ENCODE measurements at places on chromosomes 1 and 21.

DNA sequence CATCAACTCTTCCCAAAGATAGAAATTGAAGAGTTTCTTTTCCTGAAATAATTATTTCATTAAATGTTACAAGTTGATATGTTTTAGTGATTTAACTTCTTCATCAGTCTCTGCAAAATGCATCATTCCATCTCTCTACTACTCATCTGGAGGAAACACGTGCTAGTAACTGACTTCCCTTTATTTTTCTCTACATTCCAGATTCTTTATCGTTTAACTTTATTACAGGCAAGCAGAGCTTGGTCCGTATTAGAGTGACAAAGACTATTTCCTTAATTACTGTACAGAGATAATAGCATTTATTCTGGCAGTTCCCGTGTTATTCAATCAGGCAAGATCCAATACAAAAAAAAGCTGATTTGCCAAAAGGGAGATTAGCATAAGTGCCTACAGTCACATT, 88.6 kb downstream of the TM2D1 start:
- no peak for DNase-seq

DNA sequence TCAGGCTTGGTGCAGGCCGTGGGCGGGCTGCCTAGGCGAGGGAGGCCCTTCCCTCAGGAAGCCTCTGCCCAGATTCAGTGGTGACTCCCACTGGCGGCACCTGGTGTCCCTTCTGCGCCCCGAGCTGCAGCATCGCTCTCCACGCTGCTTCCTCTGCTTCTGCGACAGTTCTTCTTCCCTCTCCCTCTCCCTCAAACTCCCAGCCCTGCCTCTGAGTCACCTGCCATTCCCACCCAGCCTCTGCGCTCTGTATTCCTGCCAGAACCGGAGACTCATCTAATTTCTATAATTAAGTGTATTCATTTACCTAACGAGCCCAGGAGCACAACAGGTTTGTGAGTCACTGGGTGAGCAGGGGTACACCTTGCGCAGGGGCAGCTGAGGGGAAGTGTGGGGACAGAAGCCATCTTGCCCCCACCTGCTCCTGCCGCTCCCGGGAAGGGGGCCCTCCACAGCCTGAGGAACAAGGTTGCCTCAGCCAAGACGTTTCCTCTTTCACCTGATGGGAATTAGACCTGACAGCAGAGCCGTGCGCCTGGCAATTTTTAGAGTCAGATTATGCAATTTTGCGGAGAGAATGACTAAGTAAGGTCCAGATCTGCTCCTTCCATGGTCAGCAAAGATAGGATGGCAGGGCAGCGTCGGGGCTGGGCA, 19.4 kb downstream of the KCNC4 start:
- DNase-seq, result no peak

DNA sequence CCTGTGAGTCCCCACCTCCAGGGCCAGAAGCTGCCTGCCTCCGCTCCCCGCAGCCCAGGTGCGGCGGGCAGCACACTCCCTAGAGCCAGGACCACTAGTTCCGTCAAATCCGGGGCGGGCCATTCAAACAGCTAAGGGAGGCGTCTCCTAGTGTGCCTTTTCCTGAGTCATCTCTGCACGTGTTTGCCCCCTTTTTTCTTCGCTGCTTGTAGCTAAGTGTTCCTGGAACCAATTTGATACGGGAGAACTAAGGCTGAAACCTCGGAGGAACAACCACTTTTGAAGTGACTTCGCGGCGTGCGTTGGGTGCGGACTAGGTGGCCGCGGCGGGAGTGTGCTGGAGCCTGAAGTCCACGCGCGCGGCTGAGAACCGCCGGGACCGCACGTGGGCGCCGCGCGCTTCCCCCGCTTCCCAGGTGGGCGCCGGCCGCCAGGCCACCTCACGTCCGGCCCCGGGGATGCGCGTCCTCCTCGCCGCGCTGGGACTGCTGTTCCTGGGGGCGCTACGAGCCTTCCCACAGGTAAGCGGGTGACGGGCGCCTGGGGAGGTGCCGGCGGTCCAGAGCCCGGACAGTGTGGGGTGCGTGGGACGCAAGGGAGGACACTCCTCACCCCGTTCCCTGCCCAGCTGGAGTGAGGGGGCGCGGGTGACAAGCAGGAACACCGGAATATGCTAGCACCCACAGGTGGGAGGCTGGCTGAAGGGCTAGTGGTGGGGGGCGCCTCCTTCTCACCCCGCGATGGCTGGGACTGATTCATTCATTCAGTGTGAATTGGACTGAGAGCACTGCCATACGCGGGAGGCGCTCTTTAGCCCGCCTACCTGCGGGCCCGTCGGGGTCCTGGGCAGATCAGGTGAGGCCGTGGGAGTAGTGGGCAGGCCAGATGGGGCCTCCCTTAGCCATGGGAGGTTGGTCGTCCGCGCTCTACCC, at the start of gene TNFRSF8:
Gene TNFRSF8, plus strand, starts transcription at position 163 of the 932 bp plus-strand sequence. Its CDS starts 296 bp downstream, at position 459.
- DNase-seq, result no peak

DNA sequence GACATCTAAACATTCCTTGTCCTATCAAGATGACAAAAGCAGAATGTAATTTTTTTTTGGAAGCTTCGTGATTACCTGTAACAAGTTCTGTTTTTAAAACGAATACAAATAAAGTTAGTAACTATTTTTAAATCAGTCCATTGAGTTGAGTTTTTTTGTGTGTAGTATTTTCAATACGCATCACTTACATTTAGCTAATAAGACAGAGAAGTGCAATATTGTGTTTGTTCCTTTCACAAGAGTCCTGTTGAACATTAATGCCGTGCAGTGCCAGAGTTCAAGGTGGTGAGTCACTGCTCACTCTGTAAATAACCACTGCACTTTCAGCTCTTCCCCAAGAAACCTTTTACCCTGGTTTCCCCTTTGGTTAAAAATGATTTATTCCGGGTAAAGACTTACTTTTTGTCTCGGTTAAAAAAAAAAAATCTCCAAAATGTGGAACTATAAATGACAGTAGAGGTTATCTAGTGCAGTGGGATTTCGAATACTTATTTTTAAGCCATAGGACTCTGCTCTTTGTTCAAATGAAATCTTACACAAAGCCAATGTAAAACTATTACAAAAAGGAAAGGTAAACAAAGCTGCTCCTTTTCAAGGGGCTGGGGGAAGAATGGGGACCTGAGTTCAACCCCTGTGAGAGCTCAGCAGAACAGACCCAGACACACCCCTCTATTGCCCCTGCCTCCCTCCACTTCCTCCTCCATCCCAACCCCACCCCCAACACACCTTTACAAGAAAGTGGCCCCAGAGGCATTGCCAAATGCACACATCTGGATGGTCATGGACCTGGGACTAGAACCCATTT, 14.8 kb upstream of the NCMAP start:
- DNase-seq, result no peak

GRCh38 chr1:2941040-2941439, 80.2 kb upstream of the ACTRT2 start:
- no peak for DNase-seq

- no peak for DNase-seq
Measured at GRCh38 chr1:174789399-174789798, 210.3 kb upstream of the CACYBP start.

DNA sequence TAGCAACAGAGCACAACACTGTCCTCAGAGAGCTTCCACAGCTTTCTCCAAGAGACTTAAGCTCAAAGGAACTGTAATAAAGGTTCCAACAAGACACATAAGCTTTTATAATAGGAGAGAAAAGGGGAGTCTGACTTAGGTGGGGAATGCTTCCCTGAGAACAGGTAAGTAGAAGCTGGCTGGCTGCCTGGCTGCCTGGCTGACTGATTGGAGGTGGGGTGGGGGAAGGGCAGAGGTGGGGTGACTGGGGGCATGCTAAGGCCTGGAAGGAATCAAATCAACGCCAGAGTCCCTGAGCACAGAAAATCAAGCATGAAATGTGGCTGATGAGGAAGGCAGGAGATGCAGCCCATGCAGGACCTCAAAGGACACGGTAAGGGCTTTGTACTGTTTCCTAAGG, 45.8 kb downstream of the DMAP1 start:
- DNase-seq, result no peak

DNA sequence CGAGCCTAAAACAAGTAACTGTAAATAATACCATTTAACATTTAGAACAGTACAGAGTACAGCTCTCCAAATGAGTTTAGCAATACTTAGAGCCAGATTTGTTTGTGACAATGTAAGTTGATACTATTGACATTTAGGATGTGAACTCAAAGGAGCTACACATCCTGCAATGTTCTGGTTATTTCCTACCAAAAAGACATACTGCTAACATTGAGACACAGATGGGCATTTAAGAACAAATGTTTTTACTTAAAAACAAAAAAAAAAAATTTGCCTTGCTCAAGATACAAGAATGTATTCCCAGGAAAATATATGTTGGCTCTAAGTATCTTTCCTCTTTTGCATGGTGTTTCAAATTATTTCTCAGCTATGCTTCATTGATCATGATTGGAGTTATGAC, 1464.8 kb upstream of the PRMT6 start:
- DNase-seq, result peak; percentile 12

GRCh38 chr1:86068271-86068721, 88.3 kb downstream of the COL24A1 start:
- DNase-seq, result no peak

DNA sequence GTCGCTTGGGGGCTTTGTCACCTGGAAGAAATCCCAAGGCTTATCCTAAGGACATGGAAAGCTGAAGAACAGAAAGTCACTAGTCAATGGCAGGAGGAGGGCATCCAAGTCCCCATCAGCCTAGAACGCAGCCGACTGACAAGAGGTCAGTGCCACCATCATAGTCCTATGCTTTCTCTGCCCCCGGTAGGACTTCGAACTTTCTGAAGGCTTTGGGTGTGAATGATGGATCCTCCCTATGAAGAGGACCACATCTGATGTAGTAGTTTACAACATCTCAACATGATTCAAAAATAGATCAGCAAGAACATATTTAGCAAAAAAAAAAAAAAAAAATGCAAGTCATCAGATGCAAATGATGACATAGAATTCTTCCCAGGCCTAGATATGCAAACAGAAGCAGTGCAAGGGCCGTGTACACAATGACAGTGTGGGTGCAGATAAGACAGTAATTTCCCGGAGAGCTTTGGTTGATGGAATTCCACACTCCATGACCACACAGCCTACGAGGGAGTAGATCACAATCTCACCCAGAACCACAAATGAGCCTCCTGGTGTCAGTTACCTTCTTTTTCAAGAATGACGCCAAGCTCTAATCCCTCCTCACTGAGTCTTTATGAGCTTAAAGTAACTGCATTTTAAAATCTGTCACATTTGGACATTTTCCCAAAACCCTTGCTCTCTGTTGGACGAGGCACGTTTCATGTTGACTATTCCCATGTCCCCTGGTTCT, 88.2 kb downstream of the PSMG1 start:
- no peak for DNase-seq

DNA sequence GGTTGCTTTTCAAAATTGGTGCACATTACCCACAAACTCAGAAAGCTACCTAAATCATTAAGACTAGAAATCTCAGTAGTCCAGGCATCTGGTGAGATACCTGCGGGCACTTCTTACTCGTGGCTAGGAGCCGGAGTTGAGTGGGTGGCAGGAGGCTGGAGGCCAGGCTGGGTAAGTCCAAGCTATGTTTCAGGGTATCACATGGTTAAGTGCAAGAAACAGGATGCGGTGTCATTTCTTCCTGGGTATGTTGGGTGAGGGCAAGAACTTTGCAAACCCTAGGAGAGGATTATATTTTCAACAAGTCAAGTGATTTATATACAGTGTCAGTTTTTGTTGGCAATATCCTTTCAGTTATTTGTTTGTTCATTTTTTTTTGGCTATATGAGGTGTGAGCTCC, 41.0 kb downstream of the VANGL1 start:
- no peak for DNase-seq

GRCh38 chr1:111585447-111586086, 34.0 kb upstream of the RAP1A start:
- no peak for DNase-seq

DNA sequence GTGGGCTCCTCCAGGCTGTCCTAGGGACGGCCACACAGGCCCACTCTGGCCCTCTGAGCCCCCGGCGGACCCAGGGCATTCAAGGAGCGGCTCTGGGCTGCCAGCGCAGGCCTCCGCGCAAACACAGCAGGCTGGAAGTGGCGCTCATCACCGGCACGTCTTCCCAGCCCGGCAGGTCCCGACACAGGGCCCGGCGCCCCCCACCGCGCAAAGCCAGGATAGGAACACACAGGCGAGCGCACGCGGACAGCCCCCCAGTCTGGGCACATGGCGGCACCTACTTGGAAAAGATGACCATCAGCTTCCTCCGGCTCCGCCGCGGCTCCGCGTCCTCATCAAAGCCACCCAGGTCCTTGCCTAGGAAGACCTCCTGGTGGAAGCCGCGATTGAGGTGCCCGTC, 3.6 kb downstream of the SDF4 start:
- DNase-seq, result no peak

- no peak for DNase-seq
Measured at GRCh38 chr1:241596633-241597032, 43.5 kb downstream of the CHML start.

GRCh38 chr1:160539990-160540858, 17.2 kb upstream of the SLAMF6 start:
- no peak for DNase-seq

- DNase-seq, result no peak
Measured at GRCh38 chr1:81700728-81701470, 99.8 kb upstream of the ADGRL2 start.

DNA sequence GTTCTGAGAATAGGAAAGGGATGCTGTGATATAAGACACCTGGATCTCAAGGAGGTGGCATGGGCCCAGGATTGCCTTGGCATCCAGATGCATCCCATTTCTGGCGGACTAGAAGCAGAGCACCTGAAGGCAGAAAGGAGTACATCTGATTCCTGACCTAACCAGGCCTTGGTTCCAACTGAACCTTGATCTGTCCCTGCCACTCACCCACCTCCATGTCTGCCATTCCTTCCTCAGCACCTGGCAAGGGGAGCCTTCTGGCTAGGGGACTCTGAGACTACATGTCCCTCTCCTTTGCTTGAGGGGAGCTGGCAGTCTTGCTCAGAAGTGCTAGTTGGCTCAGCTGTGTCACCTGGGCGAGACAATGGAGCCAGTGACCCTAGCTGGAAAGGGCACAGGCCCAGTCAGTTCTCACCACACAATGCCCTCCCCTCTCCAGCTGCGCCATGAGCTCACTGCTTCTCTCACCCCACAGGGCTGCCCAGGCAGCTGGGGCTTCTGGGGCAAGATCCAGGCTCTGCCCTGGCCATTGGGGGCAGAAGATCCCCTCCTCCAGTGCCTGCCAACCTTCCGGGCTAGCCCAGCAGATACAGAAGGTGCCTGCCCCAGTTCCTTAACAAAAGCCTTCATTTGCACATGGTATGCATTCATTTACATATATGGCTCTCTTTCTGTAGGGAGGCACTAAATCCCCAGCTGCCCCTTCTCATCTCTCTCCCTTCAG, 2.9 kb downstream of the IGSF8 start:
- DNase-seq, result no peak

DNA sequence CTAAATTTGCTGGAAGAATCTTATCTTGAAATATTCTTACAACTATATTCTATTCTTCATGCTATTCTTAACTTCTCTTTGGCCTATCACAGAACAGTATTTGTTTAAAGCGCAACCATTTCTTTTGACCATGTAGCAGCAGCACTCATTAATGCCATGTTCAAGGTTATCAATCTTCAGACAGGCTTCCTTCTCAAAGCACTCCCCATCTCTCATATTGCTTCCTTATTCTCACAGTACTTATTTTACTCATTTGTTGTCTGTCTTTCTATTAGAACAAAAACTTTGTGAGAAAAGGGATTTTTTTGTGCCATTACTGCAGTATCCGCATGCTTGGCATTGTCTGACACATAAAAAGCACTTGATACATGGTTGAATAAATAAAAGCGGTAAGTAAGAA, 89.7 kb downstream of the ATP1B1 start:
- DNase-seq, result no peak

GRCh38 chr1:68758666-68759209, 261.9 kb upstream of the DEPDC1 start:
- no peak for DNase-seq

All from NCI-H748 treated with DMSO at 0.1 percent for 48 hours (cell line).